Subcutaneous adipose tissue (tissue), 4 donors: ENCODE measurements at places on chromosomes 5 and 9. TPM values are rescaled to one million over a fixed set of nuclear protein-coding genes. Genes with fewer than 3 reads are reported as not detected.

Gene IL13
- not detected for total RNA-seq

Gene GPX3
- total RNA-seq = 6,661 TPM

Gene ZBTB34
- total RNA-seq = 16.5 TPM

Gene DOCK2
- 101 TPM for total RNA-seq

Gene SMIM27
- 10.9 TPM for total RNA-seq

Gene BTF3
- 545 TPM for total RNA-seq

Gene PCDHB13
- total RNA-seq = 3.1 TPM

Gene CDH12
- total RNA-seq = 0.44 TPM

Gene MARVELD2
- total RNA-seq = 0.34 TPM

Gene COL5A1
- total RNA-seq = 14.0 TPM

Gene FAF2
- total RNA-seq = 32.3 TPM

Gene GCNT4
- total RNA-seq = 1.0 TPM

Gene CSF1R
- total RNA-seq = 55.3 TPM

Gene PRRT1B
- total RNA-seq = not detected

Gene RASA1
- total RNA-seq = 33.0 TPM

Gene GALT
- 41.1 TPM for total RNA-seq

Gene FCN2
- total RNA-seq = 1.3 TPM

Gene RANBP17
- 4.4 TPM for total RNA-seq

Gene CFAP90
- total RNA-seq = 1.9 TPM

Gene SNCAIP
- 6.7 TPM for total RNA-seq

Gene ZDHHC11
- total RNA-seq = 0.98 TPM

Gene DMGDH
- total RNA-seq = 5.9 TPM

Gene RAB3C
- 0.33 TPM for total RNA-seq

Gene IRX2
- total RNA-seq = 4.3 TPM

Gene SMC2
- total RNA-seq = 10.5 TPM

Gene OTP
- total RNA-seq = not detected

Gene FOXD4L4
- total RNA-seq = not detected

Gene LNPEP
- 102 TPM for total RNA-seq

Gene MRPL50
- total RNA-seq = 7.3 TPM

Gene KIF12
- total RNA-seq = not detected

Gene ZNF608
- total RNA-seq = 13.2 TPM

Gene PCDHGB5
- total RNA-seq = 7.0 TPM

Gene DEPDC1B
- 0.75 TPM for total RNA-seq

Gene AK1
- 35.6 TPM for total RNA-seq

Gene KIF24
- total RNA-seq = 1.4 TPM

Gene TNFSF15
- total RNA-seq = not detected

Gene TRIM36
- not detected for total RNA-seq

Gene PLAC8L1
- not detected for total RNA-seq

Gene WNT8A
- total RNA-seq = not detected

Gene DPM2
- 7.9 TPM for total RNA-seq

Gene TMEFF1
- not detected for total RNA-seq

Gene FBXL7
- total RNA-seq = 16.7 TPM

Gene KIF4B
- not detected for total RNA-seq

Gene NSD1
- total RNA-seq = 36.8 TPM

Gene HK3
- total RNA-seq = 20.3 TPM

Gene UNC5A
- 0.19 TPM for total RNA-seq

Gene FRRS1L
- under 0.01 TPM for total RNA-seq

Gene FAM221B
- total RNA-seq = not detected

Gene DMRT3
- total RNA-seq = 0.44 TPM
